ENCODE measurements at places on chromosomes 7 and 10. TPM values are rescaled to one million over a fixed set of nuclear protein-coding genes. Genes with fewer than 3 reads are reported as not detected.

The EBF3 gene
- 14.3 TPM for total RNA-seq

The ACBD7 gene
- 32.0 TPM for total RNA-seq

The INTS15 gene
- total RNA-seq = 14.0 TPM

The HSPA14 gene
- 16.1 TPM for total RNA-seq

The SLC26A4 gene
- 1.3 TPM for total RNA-seq

The NEURL1 gene
- total RNA-seq = 10.9 TPM

All from spinal cord (tissue), 10 donors.